CD4-positive, alpha-beta T cell treated with Interleukin-15 for 1 hour (primary cell): ENCODE measurements at places on chromosomes 4 and X.

DNA sequence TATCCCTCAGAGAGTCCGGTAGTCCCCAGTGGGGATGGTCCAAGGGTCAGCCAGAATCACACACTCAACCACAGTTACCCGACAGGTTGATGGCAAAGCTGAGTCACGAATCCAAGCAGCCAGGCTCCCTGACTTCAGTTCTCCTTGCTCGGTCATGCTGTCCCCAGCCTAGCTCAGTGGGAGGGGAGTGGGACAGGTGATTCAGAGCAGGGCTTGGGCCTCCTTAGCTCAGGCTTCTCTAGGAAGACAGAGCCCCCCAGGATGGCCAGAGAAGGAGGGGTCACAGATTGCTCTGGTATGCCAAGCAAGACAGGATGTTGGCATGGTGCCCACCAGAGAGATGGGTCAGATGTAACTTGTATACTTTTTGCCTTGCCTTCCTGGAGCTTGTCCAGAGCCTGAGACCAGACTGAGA is 66.5 kb downstream of the EFNB1 start:
- no peak for DNase-seq

DNA sequence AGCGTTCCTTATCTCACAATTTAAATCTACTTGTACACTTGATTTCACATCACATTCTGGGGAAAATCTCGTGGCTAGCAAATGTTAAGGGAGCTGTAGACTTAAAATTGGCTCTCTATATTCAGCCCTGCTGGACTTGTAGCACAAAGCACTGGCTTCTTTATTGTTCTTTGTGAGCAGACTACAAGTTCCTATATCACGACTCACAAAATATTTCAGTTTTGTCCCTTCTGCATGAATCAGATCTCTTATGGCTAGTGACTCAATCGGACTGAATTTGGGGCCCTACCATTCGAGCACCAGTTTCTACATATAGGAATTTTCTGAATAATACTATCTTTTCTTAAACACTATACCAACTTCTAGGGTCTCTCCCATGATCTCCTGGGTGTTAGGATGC is 390.1 kb downstream of the ADAM29 start:
- DNase-seq = no peak

DNA sequence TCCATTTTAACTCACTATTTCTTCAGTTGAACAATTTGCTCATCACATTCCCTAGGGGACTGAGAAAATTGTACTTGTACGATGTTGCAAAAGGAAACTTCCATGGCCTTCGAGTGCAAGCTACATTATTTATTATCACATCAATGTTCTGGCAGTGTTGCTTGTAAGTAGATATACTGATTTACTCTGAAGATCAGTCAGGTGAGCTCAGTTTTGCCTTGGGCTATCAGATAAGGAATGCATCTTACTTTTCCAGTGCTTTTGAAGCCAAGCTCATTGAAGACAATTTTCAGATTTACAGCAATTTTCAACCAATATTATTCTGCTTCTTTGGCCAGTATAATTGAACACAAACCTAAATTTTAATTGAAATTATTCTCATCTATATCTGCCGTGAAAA is 1296.9 kb downstream of the RAPGEF2 start:
- no peak for DNase-seq

- no peak for DNase-seq
Measured at GRCh38 chr4:10949039-10949733, 264.6 kb upstream of the CLNK start.

DNA sequence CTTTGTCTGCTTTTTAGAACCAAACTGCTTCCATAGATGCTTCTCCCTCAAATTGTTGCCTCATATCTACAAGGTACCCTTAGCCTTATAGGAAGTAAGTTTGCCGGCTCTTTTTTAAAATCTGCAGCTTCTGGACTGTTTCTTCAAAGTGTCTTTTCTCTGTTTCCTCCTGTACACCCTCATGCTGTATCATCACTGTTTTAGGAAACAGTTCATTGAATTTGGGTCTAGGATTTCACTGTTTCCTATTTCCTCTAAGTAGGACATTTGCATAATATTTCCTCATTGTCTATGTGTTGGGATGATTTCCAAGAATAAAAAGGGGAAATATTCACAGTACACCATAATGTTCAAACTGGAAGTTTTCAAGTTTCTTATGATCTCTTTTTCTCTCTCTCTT is 43.0 kb downstream of the BANK1 start:
- no peak for DNase-seq

DNA sequence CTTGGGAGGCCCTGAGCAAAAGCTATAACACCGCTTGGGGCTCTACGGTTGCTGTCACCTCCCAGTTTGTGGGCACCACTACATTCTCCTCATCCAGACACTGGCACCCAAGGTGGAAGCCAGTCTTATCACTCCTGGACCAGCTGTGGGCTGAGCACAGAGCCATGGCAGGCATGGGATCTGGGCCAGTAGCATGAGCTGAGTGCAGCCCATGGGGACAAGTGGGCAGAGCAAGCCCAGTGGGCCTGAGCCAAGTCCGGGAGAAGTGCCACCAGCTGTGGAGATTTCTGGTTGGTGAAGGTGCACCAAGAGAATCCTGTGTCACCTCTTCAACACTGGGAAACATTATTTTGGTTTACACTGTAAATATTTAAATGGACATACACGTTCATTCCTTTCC is 1013.0 kb downstream of the TECRL start:
- DNase-seq = no peak

DNA sequence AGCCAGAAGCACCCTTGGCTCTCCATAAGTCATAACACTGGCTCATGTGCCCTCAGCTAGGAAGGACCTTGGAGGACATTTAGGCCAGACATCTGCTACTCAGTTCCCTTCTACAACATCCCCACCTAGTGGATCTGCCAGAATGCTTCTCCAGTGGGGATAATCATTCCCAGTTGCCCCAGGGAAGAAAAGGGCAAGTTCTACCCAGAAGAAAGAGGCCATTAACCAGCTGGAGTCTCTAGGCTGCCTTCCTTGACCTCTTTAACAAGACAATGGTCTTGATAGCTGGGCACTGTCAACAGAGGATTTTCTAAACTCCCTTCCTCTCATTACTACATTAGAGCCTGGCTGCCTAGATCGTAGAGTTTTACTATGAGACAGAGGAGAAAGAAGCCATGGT is 42.0 kb downstream of the LGI2 start:
- no peak for DNase-seq

GRCh38 chrX:4268676-4269075 is 555.2 kb upstream of the PRKX start:
- no peak for DNase-seq

DNA sequence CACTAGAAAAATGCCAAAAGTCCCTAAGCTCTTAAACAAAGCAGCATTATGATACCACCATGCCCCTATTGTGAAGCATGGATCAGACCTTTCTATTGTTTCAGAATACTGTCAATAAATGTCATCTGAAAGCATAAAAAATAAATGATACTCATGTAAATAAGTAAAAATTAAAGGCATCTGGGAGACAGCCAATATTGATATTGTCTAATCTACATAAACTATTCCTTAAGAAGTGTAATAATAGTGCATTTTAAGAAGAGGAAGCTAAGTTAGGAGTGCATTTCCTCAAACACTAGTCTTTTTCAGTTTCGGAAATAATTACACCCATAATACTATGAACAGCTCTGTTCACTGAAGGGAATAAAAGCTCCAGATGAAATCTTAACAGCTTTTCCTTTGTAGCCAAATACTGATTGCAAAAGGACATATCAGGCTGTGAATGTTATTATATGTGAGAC is 181.6 kb downstream of the SPOCK3 start:
- DNase-seq = no peak

- no peak for DNase-seq
Measured at GRCh38 chr4:46999566-46999965, 6.2 kb upstream of the GABRA4 start.

- no peak for DNase-seq
Measured at GRCh38 chr4:5730436-5730835, 19.4 kb downstream of the EVC start.

GRCh38 chr4:110629780-110630687 is 7.2 kb upstream of the PITX2 start:
- DNase-seq = no peak

DNA sequence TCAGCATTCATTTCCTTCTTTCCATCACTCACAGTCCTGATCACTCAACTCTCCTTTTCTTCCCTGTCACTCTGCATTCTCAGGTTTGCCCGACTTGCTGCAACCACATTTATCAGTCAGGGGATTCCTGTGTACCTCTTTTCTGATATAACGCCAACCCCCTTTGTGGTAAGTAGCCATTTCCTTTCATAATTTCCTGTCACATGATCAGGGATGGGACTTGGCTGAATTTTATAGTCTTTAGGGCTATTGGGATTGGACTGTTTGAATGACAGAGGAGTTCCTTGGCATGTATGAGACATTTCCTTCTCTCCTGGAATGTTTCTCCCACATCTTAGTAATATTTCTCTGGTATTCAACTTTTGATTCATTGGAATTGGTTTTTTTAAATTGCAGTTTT is 11.0 kb downstream of the PGM2 start:
- DNase-seq = no peak

DNA sequence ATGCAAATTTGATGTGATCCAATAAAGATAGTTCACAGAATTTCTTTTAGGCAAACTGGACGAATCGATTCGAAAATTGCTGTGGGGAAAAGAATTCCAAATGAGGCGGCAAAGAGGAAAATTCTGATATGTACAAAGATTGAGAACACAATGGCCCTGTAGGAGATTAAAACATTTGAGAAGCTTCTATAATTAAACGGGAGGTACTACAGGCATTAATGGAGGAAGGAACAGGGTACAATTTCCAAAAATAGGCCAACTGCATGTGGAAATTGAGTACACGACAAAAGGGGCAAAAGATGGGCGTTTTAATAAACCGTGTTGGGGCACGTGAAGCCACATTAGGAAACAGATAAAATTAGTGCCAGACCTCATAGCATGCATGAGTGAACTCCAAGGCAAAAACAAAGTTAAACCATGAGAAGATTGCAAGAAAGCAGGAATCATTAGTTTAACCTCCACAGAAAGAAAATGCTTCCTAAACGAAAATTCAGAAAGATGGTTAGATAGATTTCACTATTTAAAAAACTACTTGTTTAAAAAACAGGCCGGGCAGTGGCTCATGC is 68.4 kb downstream of the DHRSX start:
- DNase-seq = no peak

DNA sequence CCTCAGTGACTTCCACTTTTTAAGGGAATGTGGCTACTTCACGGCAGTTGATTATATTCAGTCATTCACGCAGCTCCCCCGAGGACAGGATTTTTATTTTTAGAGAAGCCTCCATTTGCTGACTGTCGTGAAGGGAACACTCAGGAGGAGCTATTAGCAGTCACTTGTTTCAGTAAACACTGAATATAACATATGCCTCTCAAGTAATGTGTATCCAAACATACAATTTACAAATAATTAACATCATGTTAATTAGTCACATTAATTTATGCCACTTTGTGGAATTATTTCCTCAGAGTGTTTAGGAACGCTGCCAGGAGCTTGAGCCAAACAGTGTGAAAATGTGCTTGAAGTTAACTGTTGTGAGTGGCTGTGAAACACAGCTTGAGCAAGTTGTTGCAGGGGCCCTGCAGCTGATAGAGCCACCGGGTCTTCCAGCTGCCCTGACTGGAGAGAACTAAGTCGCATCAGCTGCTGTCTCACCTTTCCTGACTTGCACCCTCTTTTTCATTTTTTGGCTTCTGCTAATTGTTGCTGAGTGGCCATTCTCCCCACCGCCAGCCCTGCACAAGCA is 245.6 kb downstream of the LDB2 start:
- DNase-seq = no peak

DNA sequence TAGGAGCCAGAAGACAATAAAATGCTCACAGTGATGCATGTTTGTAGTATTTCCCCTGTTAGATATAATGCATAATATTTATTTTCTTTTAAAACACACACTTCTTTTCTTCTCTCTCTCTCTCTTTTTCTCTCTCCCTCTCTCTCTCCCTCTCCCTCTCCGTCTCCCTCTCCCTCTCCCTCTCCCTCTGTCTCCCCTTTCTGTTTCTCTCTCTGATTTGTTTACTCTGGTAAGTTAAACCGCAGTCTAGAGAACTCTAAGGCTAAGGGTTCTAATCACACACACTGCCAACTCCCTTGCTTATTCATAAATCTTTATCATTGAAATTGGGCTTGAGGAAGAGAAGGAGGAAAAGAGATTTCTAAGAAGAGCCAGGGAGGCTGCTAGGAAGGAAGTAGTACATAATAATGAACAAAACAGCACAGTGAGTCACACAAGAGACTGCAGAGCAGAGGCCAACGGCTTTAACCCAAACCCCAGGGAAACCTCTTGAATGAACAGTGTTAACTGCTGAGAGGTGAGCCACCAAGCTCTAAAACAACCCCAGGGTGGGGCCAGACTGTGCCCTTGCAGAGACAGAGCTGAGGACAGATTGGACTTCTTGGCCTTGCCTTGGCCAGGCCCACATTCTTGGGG is 9.1 kb upstream of the PHOX2B start:
- no peak for DNase-seq

GRCh38 chrX:102067966-102068723 is 57.3 kb upstream of the TCEAL2 start:
- DNase-seq = no peak

- DNase-seq = no peak
Measured at GRCh38 chr4:153143527-153144348, 60.5 kb upstream of the TRIM2 start.

GRCh38 chrX:87571964-87572363 is 54.4 kb downstream of the KLHL4 start:
- no peak for DNase-seq

GRCh38 chr4:47057991-47058390 is 26.6 kb downstream of the GABRB1 start:
- no peak for DNase-seq

GRCh38 chr4:74431113-74431826 is 13.7 kb upstream of the AREG start:
- DNase-seq = no peak

GRCh38 chrX:24424948-24425347 is 40.1 kb upstream of the PDK3 start:
- no peak for DNase-seq

GRCh38 chr4:14152834-14153519 is 525.5 kb upstream of the BOD1L1 start:
- DNase-seq = no peak

GRCh38 chr4:25058796-25059195 is 28.1 kb upstream of the LGI2 start:
- no peak for DNase-seq
